Left lung (tissue), 14 donors: ENCODE measurements at places on chromosomes 3 and 15. TPM values are rescaled to one million over a fixed set of nuclear protein-coding genes. Genes with fewer than 3 reads are reported as not detected.

DNA sequence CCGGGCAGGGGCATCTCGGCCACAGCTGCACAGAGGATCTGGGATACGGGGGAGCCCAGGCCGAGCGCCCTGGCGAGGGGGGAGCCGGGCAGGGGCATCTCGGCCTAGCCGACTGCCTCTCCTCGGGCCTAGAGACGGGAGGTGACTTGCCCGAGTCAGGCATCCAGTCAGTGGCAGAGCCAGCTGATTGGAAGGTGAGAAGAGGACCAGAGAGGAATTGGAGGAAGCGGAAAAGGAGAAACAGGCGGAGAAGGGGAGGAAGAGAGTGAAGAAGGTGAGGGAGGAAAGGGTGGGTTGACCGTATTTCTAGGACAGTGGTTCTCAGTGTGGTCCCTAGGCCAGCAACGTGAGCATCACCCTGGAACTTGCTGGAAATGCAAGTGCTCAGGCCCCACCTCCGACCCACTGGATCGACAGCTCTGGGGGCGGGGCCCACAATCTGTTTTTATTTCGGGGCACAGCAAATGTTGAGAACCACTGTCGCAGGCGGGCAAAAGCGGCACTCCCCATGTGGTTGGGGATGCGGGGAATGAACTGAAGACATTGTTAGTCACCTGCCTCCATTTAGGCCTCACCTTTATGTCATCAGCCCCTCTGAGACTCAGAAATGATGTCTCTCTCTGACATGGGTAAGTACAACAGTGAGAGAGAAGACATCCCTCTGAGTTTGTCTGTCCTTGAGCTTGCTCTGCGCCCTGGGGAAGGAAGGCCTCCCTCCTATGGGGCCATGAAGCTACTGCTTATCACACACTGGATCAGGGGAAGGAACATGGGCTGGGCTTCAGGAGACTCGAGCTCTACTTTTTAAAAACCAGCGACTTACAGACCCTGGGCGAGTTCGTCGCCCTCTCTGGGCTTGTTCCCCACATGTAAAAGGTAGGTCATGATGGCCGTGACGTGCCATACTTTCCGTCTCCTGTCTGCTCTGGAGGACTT, 1.0 kb upstream of the MELTF start:
- DNase-seq, result no peak

Gene SLC35G2
- polyA plus RNA-seq, result 4.7 TPM

- DNase-seq, result no peak
These were observed 163.9 kb downstream of the PPM1L start for GRCh38 chr3:160919942-160920341.

DNA sequence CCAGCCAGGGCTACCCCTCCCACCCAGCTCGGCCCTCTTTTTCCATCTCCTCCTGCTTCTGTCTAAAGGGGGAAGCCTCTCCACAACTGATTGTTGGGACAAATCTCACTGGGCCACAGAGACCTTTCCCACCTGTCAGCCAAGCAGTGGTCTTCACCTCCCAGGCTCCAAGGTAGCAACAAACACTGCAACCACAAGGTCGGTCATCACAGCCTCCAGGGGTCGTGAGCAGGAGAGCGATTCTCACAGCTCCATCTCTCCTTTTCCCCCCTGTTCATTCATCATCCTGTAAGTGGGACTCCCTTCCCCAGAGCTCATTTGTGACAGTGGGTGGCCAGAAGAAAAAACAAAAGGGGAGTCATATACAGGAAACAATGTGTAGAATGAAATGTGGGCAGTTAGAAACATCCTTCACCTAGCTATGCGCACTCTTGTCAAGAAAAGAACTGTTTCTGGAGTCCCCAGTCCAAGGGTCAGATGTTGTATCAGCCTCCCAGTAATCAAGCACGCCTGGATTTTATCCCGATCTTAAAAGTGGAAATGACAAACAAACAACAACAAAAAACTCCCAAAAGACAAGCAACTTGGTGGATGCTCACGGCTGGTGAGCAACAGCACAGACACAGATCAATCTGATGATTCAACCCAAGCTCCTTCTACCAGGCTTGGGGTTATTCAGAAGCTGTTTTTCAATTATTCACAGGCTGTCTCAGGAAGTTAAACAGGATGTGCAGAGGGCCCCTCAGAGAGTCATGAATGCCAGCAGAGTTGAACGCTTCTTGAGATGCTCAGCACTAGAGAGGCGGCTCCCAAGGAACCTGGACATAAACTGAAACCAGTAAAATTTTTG, 22.4 kb downstream of the LYZL4 start:
- DNase-seq, result no peak

GRCh38 chr3:60192297-60193114, 1058.7 kb downstream of the FHIT start:
- no peak for DNase-seq

DNA sequence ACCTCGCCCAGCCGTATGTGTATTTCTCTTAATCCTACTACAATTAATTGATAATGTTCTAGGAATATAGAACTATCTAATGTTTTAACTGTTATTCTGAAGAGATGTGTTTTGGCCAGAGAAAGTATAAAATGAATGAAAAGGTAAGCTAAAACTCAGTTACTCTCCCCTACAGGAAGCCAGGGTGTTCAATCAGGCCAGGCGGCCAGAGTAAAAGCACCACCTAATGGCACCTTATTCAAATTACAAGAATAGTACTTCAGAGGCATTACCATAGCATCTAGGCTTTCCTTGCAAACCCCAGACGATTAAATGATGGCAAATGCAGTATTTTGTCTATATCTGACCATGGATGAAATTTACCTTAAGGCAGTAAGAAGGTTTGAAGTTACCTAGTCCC, 10.4 kb downstream of the SLC12A8 start:
- no peak for DNase-seq

Gene CCR8
- not detected for polyA plus RNA-seq

DNA sequence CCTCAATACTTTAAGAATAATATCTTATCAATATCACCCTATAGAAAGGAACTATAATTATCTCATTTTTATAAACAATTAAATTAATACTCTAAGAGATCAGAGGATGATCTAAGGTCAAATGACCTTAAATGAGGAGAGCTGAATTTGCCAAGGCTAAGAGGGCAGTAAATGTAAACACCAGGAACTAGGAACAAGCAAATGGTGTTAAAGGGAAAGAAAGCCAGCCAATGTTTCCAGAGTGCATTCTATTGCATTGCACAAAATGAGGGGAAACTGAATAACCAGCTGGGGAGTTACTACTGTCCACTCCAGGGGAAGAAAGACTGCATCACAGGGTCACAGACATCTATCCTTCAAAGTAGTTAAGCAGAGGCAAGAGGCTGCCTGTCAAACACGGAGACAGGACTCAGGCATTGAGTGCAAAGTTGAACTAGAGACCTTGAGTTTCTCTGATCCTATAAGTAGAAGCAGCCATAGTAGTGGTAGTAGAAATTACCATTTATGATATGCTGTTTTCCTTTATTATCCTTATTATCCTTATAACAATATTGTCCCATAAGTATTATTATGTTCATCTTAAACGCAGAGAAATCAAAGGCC, 466.4 kb downstream of the MAGI1 start:
- DNase-seq, result no peak

GRCh38 chr15:101013201-101013550, 94.0 kb downstream of the LRRK1 start:
- DNase-seq, result no peak

DNA sequence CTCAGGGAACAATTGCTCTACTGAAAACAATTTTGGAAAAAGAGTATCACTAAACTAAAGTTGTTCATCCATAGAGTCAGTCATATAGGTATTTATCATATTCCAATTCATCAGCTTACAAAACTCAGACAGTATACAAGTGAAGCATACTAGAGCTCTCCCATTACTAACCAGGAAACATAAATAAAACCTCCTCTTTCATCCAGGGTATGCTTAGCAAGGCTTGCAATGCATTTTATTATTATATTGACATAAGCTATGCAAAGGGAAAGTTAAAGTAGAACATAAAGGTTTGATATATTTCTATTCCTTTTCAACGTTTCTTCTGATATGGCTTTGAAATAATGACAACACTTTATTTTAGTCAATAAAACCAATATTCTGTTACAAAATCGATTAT, 106.7 kb downstream of the GOLIM4 start:
- DNase-seq, result no peak

Gene STRIT1
- polyA plus RNA-seq, result 0.24 TPM

- DNase-seq, result peak; percentile 92
These were observed 17.5 kb downstream of the FAM240A start for GRCh38 chr3:46629551-46630517.

DNA sequence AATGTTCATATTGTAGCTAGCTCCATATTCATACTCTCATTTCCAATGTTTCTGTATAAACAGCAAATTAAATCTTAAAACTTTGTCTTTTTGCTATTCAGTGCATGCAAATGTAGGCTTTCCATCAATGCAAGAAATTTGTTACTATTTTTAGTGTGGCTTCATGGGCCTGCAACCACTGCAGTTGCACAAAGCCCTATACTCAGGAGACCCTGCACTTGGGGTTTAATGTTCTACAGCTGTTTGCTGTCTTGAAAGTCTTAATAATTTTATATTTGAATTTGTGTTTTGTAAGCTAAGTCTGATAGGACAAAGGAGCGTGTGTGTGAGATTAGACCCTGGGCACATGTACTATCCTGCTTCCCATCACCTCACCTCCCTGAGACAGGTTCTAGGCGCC, 9.6 kb downstream of the PYDC2 start:
- DNase-seq, result no peak

DNA sequence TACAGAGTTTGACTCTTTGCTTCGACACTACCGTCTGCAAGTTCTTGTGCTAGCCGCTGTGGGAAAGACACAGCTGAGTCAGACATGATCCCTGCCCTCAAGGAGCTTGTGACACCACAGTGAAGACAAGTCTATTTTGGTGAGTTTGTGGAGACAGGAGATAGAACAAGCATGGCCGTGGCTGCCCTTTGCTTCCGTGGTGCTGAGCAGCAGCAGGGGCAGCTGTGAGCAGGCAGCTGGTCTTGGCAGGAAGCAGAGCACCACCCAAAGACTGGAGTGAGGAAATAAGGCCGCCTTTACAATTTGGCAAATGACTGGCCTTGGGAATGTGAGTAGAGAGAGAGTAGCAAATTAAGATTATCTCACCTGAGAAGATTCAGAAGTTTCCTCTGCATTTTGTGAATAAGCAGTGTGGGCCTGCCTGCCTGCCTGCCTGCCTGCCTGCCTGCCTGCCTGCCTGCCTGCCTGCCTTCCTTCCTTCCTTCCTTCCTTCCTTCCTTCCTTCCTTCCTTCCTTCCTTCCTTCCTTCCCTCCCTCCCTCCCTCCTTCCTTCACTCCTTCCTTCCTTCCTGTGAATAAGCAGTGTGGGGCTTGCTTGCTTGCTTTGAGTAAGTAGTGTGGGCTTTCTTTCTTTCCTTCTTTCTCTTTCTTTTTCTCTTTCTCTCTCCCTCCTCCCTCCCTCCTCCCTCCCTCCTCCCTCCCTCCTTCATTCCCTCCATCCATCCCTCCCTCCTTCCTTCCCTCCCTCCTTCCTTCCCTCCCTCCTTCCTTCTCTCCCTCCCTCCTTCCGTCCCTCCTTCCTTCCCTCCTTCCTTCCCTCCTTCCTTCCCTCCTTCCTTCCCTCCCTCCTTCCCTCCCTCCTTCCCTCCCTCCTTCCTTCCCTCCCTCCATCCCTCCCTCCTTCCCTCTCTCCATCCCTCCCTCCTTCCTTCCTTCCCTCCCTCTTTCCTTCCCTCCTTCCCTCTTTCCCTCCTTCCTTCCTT, 1.6 kb upstream of the GCNT3 start:
- DNase-seq, result no peak

DNA sequence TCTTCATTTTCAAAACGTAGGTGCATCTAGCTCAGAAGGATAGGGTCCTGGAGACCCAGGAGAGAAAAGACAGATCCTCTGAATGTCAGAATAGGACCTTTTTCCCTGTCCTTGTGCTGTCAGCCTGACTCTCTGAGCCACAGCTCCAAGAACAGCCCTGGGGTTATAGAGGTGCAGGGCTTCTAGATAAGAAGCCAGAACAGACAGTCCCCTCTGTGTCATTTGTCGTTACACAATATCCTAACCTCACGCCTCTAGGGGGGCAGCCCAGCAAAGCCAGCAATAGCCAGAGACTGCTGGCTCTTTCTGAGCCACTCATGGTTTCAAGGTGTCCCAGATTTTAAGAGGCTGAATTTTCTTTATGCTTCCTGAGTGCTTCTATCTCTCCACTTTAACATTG, 153.2 kb upstream of the THBS1 start:
- DNase-seq, result no peak

Gene HTR3E
- not detected for polyA plus RNA-seq

Gene GATA2
- 14.0 TPM for polyA plus RNA-seq

Gene COLQ
- 12.6 TPM for polyA plus RNA-seq

GRCh38 chr15:68421115-68421551, 10.8 kb downstream of the ITGA11 start:
- DNase-seq, result no peak

Gene C3orf62
- polyA plus RNA-seq, result 10.3 TPM

- DNase-seq, result no peak
These were observed 53.1 kb upstream of the PRR23E start for GRCh38 chr3:127139601-127140500.

Gene AMOTL2
- 45.4 TPM for polyA plus RNA-seq

DNA sequence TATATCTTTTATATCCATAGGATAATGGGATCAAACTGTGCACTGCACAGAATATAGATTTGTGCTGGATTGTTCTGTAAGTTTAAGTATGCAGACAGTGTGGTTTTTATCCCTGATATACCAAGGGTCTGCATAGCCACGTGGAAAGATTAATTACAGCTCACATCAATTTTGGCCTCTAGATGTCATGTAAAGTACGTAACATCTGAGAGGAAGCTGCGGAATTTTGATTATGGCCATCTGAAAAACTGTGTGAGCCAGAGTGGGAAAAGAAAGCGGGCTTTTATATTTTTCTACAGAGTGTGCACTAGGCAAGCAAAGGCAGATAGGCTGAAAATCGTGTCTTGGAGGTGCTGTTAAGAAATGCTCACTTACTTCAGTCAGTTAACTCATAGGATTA, 562.7 kb downstream of the GBE1 start:
- DNase-seq, result no peak

- DNase-seq, result no peak
These were observed 40.3 kb upstream of the ZCWPW2 start for GRCh38 chr3:28308196-28308595.

GRCh38 chr3:194941956-194942511, 256.4 kb downstream of the FAM43A start:
- DNase-seq, result no peak

- no peak for DNase-seq
These were observed 23.5 kb downstream of the OCA2 start for GRCh38 chr15:28075573-28075972.

DNA sequence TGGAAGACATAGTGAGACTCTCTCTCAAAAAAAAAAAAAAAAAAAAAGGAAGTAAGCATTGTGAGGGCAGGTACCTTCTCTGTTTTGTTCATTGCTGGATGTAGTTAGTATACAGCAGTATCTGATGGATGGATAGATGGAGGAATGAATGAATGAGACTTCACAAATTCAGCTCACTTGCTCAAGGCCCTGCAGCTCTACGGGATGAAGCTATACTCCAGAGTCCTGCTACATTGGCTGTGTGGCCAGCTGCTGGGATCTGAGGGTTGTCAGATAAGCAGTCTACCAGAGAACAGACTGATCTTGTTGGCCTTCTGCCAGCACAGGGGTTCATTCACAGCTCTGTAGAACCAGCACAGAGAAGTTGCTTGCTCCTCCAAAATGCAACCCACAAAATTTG, 35.0 kb downstream of the MLH1 start:
- DNase-seq, result no peak
